ENCODE measurements at places on chromosomes 3 and 15.
A peak's percentile ranks its signal among the peaks of the same experiment; 100 is the strongest.

DNA sequence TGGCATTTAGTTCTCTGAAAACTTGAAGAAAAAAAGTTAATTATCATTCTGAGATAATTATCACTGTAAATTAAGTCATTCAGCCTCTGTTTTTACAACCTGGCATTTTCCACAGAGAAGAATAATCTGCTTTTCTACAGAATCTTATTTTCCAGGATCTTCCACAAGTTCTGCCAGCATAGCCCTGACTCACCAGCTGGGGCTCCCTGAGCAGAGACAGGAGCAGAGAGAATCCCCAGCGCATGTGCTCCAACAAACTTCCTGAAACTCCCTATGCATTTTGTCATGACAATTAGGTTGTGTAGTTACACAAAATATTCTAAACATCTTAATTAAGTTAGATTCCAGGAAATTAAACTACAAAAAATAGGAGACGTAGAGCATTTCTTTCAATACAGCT is 32.1 kb upstream of the TMEM207 start:
- no peak for DNase-seq

DNA sequence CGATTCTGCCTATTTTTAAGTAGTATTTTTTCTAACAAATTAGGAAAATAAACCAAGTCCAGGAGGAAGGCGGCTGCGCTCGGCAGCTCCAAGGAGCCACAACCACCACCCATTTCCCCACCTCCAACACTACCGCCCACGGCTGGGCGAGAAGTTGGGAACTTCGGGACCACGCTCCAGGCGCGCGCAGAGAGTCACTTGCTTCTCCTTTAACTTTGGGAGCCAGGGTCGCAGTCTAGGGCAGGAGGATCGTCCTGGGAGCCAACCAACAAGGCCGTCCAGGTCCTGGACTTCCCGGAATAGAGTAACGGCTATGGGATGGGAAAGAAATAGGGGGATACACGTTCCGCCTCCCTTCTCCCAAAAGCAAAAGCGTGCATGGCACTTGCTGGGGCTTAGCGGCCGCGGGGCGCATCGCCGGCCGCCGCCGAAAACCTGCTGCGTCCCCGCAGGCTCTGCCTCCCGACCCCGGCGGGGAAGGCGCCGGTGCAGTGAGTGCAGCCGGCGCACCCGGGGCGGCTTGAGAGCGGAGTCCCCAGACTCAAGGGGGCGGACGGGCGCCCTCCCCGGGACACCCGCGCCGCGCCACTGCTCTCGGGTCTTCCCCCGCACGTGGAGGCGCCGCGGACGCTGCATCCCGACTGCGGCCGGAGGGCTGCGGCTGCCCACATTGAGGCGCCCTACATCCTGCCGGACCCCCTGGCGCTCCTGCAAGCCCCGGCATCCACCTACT is 699 bp downstream of the MEGF11 start:
- DNase-seq, result no peak

DNA sequence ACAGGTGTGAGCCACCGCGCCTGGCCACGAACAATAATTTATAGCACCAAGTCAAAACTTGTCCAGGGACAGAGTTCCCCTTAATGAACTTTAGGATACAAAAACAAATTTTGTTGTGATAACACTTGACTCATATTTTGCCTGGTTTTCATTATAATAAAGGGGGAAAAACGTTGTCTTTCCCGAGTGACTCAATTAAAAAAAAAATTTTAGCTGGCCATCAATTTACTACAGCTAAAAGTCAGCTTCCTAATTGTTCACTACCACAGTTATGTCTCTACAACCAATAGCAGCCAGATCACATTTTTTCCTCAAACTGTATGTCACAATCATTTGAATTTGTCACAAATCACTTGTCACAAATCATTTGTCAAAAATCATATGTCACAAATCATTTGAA is 116.0 kb downstream of the P3H2 start:
- DNase-seq, result no peak

GRCh38 chr3:99997293-99997692 is 117.0 kb downstream of the FILIP1L start:
- no peak for DNase-seq

GRCh38 chr3:131501949-131502348 is 822 bp downstream of the MRPL3 start:
- no peak for DNase-seq

GRCh38 chr3:131922356-131922755 is 112.5 kb downstream of the CPNE4 start:
- no peak for DNase-seq

GRCh38 chr3:54870423-54870822 is 57.4 kb downstream of the LRTM1 start:
- peak; percentile 89 for DNase-seq

GRCh38 chr3:38649500-38650247 is at the start of gene SCN5A:
Gene SCN5A (minus strand): TSS chr3:38649687. CDS start chr3:38633307, 16,380 bp downstream.
- DNase-seq, result no peak

DNA sequence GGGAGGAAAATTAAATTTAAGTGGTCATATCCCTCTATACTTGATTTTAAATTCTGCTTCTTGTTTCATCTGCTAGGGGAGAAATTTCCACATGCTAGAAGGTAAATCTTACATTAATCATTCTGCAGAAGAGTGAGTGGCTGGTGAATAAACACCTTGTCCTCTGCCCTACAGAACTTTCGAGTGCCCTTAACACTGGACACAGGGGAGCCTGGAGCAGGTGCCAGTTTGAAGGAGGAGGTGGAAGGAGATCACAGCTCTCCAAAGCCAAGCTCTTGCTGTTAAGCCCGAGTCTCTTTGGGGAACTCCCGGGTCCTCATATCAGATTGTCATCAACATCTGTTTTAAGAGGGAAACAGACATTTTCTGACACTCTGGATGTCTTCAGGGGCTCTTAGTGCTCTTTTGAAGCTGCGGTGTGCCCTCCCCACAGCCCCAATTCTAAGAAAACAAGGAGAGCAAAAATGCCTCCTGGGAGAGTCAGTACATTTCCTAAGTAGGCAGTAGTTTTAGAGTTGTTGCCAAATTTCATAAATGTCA is 31.3 kb downstream of the LAMP3 start:
- DNase-seq, result no peak

- DNase-seq, result no peak
Observed at GRCh38 chr3:67154429-67154828, 156.3 kb downstream of the KBTBD8 start.

- DNase-seq, result no peak
Observed at GRCh38 chr3:64766440-64766839, 78.6 kb upstream of the ADAMTS9 start.

- DNase-seq, result no peak
Observed at GRCh38 chr3:127614928-127615589, 13.9 kb upstream of the PODXL2 start.

- DNase-seq, result peak; percentile 53
Observed at GRCh38 chr3:133377396-133377795, 22.5 kb upstream of the BFSP2 start.

- DNase-seq, result no peak
Observed at GRCh38 chr3:161093895-161094294, 11.3 kb downstream of the B3GALNT1 start.

DNA sequence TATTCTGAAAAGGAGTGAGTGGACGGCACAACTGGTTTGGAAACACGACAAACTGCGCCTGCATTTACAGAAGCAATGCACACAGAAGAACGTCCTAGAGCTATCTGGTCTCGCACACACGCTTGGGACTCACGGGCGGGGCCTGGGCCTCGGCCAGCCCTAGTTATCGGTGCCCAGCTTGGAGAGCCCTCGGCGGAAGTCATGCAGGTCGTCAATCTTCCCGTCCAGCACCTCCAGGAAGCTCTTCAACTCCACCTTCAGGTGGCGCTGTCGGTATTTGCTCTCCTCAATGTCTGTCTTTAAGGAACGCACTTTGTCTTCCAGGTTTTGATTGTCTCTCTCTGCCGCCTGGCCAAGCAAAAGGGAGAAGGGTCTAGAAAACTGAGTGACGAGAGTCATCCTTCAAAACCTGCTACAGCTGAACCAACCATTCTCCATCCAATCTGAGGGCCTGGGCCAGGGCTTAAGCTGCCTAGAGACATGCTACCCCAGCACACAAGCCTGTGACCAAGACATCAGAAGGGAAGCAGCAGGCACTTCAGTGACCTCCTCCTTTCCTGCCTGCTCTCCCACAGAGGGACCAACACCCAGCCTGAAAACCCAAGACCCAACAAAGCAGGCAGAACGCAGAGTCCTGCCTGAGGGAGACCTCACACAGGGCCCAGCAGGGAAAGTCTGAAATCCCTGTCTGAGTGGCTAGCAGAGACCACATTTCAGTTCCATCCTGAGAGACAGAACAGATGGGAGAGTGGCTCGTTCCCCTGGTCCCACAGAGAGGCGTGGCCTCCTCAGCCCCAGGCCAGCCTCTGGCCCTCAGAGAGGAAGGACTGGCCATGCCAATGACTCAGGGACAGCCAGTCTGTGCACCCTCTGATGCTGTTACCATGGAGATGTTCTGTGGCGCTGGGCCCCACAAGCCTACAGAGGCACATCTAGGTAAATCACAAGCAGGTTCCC is 40.4 kb downstream of the WHAMM start:
- DNase-seq, result no peak

Data from AG04450 (cell line).